Trophoblast cell (in vitro differentiated cells and primary cell): ENCODE measurements at places on chromosomes 2 and 18.

DNA sequence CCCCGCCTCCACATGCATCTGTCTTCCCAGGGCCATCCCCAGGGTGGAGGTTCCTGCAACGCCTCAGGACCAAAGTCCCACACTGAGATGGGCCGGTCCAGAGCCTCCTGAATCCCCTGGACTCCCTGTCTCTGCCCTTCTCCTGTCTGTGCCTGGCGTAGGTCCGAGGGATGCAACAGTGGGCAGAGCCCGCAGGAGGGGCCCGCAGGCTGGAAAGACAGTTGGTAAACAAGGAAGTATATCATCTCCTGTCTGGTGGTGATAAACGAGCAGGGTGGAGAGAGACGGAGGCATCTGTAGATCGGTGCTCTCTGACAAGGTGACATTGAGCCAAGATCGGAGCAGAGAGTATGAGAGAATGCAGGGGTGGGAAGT lies 72.6 kb upstream of the RAB6C start:
- no peak for DNase-seq

GRCh38 chr2:238702276-238703052 lies 145.4 kb upstream of the TWIST2 start:
- DNase-seq, result peak; percentile 50

GRCh38 chr2:113260991-113261390 lies 17.7 kb downstream of the PAX8 start:
- no peak for DNase-seq

DNA sequence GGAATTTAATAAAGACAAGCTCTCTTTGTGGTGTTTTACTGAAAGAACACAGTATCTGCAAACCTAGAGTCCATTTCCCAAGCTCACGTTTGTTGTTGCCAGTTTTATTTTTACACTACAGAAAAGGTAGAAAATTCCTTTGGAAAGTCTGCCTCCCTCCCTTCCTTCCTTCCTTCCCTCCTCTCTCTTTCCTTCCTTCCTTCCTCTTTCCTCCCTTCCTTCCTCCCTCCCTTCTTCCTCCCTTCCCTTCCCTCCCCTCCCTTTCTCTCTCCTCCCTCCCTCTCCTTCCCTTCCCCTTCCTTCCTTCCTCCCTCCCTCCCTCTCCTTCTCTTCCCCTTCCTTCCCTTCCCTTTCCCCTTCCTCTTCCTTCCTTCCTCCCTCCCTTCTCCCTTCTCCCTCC lies 136.3 kb upstream of the REV1 start:
- no peak for DNase-seq

DNA sequence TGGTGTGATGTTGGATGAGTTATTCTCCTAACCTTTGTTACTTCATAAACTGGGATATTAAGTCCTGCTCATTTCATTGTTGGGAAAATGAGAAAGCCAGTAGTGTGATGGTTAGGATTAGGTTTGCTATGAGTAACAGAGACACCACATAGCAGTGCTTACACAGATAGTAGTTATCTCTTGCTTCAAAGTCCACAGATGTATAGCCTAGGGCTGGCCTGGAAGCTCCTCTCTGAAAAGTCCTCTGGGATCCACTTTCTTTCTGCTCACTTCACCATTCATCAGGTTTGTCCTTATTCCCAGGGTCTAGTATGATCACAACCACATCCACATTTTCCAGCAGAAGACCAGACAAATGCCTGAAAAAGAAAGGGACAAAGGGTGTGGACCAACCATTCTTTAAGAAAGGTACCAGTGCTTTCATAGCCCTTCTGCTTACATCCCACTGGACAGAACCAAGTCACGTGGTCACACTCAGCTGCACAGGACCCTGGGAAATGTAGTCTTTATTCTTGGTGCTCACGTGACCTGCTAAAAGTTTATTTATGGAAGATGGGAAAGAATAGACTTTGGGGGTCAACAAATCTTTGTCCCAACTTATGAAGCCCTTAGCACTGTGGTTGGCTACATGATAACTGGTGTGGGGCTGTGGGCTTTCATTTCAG lies 108.9 kb downstream of the INSIG2 start:
- peak; percentile 30 for DNase-seq

GRCh38 chr18:79683626-79684282 lies 4.2 kb downstream of the CTDP1 start:
- DNase-seq, result no peak

- no peak for DNase-seq
Measured at GRCh38 chr2:170647741-170648436, 67.2 kb upstream of the SP5 start.

DNA sequence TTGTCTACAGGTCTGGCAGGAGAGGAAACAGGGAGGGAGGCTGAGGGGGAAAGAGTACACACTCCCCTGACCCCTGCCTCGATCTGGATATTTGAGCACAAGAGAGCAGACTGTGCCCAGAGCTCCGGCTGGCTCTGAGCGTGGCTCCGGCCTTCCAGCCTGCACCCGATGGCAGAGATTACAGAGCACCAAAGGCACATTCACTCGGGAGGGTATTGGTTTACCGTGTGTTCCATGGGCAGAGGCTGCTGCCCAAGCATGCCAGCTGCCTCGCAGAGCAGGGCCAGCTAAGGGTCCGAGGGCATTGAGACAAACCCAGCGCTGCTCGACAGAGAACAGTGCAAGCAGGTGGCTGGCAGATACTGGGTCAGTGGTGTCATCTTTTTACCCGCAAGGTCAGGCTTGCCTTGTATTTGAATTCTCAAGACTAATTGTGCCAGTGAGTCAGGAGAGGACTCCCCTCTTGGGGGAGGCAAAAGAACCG lies 132.2 kb downstream of the TNS1 start:
- no peak for DNase-seq

GRCh38 chr18:10923141-10923540 lies 226.2 kb downstream of the PIEZO2 start:
- peak; percentile 38 for DNase-seq

DNA sequence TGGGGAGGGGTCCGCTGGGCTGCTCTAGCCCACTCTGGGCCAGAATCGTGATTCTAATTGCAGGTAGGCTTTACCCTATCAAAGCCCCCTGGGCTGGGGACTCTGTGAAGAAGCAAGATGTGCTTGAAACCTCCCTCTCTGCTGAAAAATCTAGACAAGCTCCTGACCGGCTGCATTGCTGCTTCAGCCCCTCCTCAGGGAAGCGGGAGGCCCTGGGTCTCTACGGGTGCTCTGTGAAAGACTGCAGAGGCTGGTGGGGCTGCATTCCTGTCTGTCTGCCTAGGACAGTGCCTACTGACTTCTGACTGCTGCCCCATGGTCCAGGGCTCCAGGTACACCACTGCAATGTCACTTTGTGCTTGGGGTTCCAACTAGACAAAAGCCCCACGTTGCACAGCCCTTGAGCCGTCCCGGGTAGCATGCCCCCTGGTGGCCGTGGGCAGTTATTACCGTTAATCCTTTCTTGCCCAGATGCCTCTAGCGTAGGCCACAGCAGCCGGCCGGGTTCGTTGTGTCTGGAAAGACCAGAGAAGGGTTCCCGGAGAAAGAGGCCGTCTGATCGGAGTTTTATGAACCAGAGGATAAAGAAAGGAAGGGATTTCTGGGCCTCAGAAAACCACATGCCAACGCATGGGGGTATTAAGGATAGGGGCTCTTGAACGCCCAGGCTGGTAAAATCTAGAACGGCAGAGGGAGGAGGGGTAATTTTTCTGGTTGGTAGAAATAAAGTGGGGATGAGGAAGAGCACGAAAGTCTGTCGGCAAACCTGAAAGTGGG lies 15.9 kb upstream of the C1QL2 start:
- peak; percentile 42 for DNase-seq

GRCh38 chr2:183564726-183565125 lies 440.5 kb downstream of the NUP35 start:
- DNase-seq, result no peak

DNA sequence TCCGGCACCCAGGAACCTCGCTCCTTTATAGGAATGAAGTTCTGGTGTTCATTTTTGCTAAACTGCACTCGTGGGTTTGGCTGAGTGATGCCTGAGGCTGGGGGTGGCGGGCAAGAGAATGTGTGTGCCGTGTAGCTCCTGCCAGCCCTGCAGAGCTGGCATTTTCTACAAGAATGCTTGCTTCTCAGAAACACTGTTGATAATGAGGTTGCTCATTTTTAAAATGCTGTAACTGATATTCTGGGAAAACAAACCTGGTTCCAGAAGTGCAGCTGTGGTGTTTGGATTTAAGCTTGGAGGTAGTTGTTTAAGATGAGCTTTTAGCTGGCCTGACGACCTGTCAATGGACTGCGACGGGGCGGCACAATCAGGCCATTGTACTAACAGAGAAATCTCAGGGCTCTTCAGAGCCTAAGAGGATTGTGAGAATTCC lies 511.9 kb upstream of the TNP1 start:
- DNase-seq, result no peak

GRCh38 chr18:46429649-46430224 lies 227.3 kb downstream of the LOXHD1 start:
- DNase-seq, result no peak

DNA sequence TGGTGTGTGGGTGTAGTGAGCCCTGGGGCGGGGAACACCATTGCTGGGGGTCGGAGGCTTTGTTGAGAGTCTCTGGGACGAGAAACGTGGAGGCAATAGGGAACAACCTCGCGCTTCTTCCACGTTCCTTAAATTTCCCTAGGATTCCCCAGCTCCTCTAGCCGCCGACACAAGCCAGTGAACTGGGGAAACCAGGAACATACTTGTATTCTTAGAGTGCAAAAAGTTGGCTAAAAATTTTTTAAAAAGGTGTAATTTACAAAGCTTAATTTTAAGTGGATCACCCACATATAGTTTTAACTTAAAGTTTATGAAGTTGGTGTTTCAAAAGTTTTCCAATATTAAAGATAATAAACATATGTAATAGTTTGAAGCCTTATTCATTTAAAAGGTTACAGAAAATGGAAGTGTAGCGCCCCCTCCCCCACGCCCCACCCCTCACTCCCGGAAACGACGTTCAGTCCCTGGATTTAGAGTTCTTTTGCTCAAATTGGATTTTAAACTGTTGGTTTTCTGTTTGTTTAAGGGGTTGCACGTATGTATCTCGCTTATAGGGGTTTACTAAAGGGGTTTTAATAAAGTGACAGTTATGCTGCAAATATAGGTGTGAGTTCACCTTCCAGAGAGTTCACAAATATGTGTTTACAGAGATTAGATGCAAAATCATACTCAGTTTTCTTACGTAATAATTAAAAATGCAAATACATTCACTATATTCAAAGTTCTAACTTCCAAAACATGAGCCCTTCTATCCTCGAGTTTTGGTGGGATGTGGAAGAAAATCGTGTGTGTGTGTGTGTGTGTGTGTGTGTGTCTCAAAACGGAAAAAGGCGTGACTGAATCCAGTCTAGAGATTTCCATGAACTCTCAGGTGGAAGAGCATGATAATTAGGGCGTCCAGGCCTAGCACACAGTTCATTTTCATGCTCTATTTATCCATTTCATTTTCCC lies 872 bp downstream of the DSG2 start:
- peak; percentile 24 for DNase-seq

GRCh38 chr2:156481312-156481711 lies 45.1 kb downstream of the GPD2 start:
- DNase-seq, result no peak

- DNase-seq, result no peak
Measured at GRCh38 chr2:117170897-117171296, 643.6 kb upstream of the DDX18 start.

GRCh38 chr2:32862269-32863055 lies 84.3 kb upstream of the LTBP1 start:
- DNase-seq, result no peak

- no peak for DNase-seq
Measured at GRCh38 chr2:54947646-54948045, 102.6 kb downstream of the RTN4 start.

GRCh38 chr2:23519334-23519651 lies 134.3 kb downstream of the KLHL29 start:
- no peak for DNase-seq

DNA sequence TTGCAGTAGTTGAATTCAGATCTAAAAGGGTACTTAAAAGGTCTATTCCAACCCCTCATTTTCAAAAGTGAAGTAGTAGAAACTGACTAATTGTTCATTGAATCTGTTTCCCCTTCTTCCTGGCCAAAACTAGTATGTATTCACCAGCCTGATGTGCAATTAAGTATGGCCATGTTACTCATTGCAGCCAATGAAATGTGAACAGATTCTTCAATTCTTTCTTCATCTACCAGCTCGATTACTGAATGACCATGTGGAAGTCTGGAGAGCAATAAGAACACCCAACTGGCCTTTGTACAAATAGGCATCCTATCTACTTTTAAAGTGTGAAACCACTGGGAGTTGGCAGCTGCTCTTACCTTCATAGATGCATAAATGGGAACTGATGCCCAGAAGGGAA lies 449.0 kb upstream of the ID2 start:
- DNase-seq, result no peak

DNA sequence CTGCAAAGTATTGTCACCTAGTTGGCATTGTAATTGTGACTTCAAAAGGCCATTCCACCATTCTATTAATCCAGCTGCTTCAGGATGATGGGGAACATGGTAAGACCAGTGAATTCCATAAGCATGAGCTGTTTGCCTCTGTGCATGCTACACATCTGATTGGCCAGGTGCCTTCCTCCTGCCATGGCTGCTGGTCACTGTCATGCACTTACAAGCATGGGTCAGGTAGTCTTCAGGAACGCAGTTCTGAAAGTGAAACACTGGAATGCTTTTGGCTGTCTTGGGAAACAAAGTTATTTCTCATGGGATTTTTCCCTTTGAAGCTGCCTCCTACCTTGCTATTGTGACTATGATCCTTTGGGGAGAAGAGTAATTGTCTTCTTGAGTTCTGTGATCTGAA lies 267.6 kb downstream of the GBX2 start:
- peak; percentile 90 for DNase-seq

DNA sequence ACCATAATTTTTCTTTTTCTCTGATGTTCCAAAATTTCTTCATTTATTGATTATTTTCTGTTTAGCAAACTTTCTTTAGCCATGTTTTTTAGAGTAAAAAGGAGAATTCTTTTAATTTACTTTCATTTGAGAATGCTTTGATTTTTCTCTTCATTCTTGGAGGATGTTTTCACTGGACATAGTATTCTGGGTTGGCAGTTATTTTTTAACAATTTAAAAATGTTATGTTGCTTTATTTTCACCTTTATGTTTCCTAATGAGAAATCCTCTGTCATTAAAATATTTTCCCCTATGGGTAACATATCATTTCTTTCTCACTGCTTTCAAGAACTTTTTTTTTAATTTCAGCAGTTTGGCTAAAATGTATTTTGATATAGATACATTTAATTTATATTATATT lies 631.4 kb upstream of the CDH2 start:
- no peak for DNase-seq

GRCh38 chr18:11736656-11737055 lies 47.6 kb downstream of the GNAL start:
- peak; percentile 15 for DNase-seq
